ENCODE measurements at places on chromosomes 1 and 21. TPM values are rescaled to one million over a fixed set of nuclear protein-coding genes. Genes with fewer than 3 reads are reported as not detected.

- DNase-seq = no peak
These were observed 20.6 kb upstream of the PPM1J start for GRCh38 chr1:112735752-112736151.

DNA sequence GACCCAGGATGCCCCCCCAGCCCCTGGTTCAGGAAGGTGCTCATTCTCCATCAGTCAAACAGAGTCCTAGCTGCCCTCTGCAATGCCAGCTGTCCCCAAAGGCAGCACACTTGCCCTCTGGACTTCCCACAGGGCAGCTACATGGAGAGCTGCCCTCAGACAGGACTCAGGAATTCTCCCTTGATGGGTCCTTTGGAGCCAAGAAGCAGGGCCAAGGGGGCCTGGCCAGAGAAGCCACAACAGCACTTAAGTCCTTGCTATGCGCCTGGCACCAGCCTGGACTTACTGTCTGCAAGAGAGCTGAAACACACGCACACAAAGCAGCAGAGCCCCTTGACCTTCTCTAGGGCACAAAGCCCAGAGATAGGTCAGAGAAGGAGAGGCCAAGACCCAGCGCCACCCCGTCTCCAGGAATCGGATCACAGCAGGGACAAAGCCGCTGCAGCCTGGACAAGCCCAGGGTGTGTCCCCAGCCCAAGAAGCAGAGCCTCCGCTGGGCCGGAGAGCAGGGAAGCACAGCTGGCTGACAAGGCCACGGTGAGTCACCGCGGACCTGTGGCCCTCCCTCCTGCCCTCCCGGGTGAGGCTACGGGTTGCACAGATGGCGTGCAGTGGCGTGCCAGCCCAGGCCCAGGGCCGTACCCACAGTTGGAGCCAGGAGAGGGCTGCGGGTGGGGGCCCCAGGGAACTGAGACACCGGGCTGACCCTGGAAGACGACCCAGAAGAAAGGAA lies 1.7 kb downstream of the WNT9A start:
- no peak for DNase-seq

The APCS gene
- not detected for polyA plus RNA-seq

- no peak for DNase-seq
These were observed 10.4 kb downstream of the OLIG1 start for GRCh38 chr21:33080376-33080775.

- no peak for DNase-seq
These were observed 60.7 kb downstream of the ZNF697 start for GRCh38 chr1:119587341-119587740.

DNA sequence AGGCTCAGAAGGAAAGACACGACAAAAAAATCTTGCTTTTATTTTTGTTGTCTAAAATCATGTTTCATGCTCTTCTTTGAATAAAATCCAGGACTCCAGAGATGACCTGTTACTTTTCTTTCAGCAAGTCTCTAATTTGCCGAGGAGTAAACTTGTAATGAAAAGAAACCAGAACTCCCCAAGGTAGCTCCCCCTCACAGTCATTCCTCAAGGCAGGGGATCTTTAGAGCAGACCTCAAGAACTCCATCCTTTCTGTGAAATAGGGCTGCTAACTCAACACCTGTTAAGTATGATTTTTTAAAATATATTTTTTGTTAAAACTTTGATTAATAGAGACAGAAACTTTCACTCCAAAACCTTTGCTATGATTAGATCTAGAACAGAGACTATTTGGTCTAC lies 82.7 kb upstream of the ABCD3 start:
- DNase-seq = no peak

GRCh38 chr1:27539901-27540861 lies 50.2 kb upstream of the WASF2 start:
- no peak for DNase-seq

GRCh38 chr1:42676534-42677087 lies 5.6 kb upstream of the YBX1 start:
- DNase-seq = no peak

GRCh38 chr1:221740993-221741702 lies 741 bp downstream of the DUSP10 start:
- DNase-seq = peak; percentile 59

GRCh38 chr1:70718086-70718630 lies 307.1 kb downstream of the CTH start:
- no peak for DNase-seq
